ENCODE measurements at places on chromosomes 11 and 22. TPM values are rescaled to one million over a fixed set of nuclear protein-coding genes. Genes with fewer than 3 reads are reported as not detected.
A peak's percentile ranks its signal among the peaks of the same experiment; 100 is the strongest.

DNA sequence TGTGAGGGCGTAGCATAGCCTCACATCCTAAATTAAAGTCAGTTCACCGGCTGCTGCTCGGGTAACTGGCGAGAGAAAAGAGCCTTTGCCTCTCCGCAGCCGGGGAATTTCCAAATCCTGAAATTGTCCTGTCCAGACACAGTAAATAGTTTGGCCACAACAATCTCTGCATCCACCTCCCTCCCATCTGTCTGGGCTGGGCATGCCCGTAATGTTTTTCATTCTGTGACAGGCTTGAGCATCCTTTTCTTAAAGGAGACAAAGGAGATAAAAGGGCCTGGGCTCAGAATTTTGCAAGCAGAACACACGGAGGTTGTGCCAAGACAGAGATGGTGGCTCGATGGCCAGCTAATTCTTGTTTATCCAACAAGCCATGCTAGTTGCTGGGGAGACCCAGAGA is 19.2 kb upstream of the CBX6 start:
- no peak overlapping the region for H3K4me3 ChIP-seq
- H3K36me3 ChIP-seq, result no peaks in the 10 kb centered on the region
- peaks cover 10% of the 10 kb centered on the region for H3K27me3 ChIP-seq
- no peak for DNase-seq
- H3K4me1 ChIP-seq, result no peaks in the 10 kb centered on the region

FXYD2 gene
- total RNA-seq, result not detected

DNA sequence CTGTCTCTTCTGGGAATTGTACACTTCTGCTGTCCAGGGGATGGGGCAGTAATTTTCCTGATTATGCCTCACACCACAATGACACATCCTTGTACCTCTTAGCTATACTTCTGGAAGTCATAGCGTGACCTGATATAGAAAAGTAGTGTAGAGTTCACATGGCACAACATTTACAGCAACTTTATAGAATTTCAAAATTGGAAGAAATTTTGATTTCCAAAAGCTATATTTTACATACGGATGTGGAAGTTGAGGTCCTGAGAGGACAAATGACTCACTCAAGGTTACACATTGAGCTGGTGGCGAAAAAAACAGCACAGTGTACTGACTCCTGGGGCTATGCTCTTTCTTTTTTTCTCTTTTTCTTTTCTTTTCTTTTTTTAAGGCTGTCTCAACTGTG is 6.3 kb upstream of the CYP2R1 start:
- no peak overlapping the region for H3K4me3 ChIP-seq
- H3K4me1 ChIP-seq, result peaks cover 3% of the 10 kb centered on the region
- DNase-seq, result no peak
- no peak overlapping the region for H3K27ac ChIP-seq

DNA sequence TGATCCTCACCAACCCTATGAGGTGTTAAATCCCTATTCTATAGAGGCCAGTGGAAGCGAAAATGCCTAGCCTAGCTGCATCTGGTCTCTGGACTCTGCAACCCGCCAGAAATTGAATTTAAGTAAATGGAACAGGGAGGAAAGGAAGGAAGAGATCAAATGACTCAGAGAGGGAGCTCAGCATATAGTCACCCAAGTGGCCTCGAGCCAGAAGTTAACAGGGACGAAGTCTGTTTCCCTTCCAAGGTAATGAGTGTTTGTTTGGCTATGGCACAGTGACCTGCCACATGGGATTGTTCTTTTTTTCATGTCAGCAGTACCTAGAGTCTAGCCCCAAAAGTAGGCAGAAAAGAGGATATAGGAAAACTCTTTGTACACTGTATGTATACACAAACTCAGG is 66.3 kb downstream of the PAK1 start:
- H3K4me3 ChIP-seq, result no peak overlapping the region
- DNase-seq, result no peak
- H3K27ac ChIP-seq, result no peak overlapping the region
- H3K27me3 ChIP-seq, result no peaks in the 10 kb centered on the region
- H3K36me3 ChIP-seq, result no peaks in the 10 kb centered on the region

- H3K27me3 ChIP-seq, result no peaks in the 10 kb centered on the region
- H3K4me1 ChIP-seq, result peaks cover 26% of the 10 kb centered on the region
- no peak for DNase-seq
- H3K27ac ChIP-seq, result no peak overlapping the region
Observed at GRCh38 chr11:129427376-129427775, 51.7 kb downstream of the BARX2 start.

DNA sequence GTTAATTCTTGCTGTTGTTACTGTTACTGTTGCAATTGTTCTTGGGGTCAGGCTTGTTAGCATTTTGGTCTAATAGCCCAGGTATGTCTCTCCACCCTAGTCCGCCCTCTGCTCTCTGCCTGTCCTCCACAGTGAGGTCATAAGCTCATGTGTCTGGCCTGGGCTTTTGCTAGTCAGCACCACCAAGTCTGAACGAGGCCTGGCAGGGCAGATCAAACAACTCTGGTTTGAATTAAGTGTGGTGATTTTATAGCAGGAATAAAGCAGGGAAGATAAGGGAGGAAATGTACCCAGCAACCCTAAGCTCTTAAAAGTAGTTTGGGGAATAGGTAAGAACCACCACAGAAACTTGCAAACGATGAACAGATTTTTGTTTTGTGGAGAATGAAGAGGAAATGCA is 98.7 kb downstream of the ABTB2 start:
- H3K4me3 ChIP-seq, result no peak overlapping the region
- H3K27me3 ChIP-seq, result no peaks in the 10 kb centered on the region
- H3K36me3 ChIP-seq, result no peaks in the 10 kb centered on the region
- H3K4me1 ChIP-seq, result peaks cover 22% of the 10 kb centered on the region
- no peak overlapping the region for H3K27ac ChIP-seq
- no peak for DNase-seq

DNA sequence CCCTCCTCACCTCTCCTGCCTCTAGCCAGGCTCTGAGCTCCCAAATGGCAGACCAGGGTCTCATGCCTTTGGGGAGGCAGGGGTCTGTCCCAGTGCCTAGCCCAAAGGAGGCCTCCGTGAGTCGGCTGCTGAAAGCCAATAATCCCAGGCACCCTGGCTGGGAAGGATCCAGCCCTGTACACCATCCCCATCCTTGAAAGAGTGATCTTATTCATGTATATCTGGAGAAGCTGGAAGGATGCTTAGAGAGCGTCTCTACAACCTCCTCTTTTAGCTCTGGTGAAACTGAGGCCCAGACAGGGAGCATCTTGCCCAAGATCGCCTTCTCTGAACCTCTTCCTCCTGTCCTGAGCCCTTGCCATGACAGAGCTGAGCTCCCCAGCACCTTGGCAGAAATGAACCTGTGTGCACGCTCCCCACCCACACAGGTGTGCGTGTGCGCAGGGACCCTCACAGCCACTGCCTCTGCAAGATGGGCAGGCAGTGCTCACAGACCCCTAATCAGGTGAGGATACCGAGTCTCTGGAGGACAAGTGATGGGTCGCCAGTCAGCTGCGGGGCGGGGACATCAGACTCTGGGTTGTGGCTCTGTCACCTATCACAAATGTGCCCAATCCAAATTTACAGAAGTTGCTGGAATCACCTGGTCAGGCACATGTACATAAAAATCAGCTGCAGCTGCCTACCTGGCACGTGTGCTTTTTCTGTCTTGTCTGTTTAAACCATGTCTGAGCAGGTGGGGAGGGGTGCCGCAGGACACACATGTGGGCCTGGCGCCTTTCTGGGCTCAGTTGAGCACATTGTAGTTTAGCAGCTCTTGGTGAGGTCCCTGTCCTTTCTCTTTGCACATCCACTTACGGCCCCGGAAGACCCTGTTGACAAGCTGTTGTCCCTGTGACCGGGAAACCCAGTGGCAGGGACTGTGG is 49.3 kb upstream of the WNT7B start:
- H3K27me3 ChIP-seq, result no peaks in the 10 kb centered on the region
- H3K4me1 ChIP-seq, result peaks cover 18% of the 10 kb centered on the region
- no peaks in the 10 kb centered on the region for H3K36me3 ChIP-seq
- H3K27ac ChIP-seq, result peak overlapping the region; percentile 79
- H3K4me3 ChIP-seq, result peak overlapping the region; percentile 55

DNA sequence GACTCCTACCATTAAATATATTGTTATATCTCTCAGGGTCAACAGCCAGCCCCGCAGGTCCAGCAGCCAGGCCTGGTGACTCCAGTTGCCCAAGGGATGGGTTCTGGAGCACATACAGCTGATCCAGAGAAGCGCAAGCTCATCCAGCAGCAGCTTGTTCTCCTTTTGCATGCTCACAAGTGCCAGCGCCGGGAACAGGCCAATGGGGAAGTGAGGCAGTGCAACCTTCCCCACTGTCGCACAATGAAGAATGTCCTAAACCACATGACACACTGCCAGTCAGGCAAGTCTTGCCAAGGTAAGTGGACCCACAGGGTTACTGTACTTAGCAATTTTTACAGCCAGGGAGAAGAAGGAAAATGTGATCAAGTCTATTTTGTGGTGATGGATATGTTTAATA is 35.1 kb downstream of the EP300 start:
- no peak overlapping the region for H3K4me3 ChIP-seq
- DNase-seq, result no peak
- no peaks in the 10 kb centered on the region for H3K4me1 ChIP-seq
- H3K27ac ChIP-seq, result no peak overlapping the region
- no peaks in the 10 kb centered on the region for H3K27me3 ChIP-seq

DNA sequence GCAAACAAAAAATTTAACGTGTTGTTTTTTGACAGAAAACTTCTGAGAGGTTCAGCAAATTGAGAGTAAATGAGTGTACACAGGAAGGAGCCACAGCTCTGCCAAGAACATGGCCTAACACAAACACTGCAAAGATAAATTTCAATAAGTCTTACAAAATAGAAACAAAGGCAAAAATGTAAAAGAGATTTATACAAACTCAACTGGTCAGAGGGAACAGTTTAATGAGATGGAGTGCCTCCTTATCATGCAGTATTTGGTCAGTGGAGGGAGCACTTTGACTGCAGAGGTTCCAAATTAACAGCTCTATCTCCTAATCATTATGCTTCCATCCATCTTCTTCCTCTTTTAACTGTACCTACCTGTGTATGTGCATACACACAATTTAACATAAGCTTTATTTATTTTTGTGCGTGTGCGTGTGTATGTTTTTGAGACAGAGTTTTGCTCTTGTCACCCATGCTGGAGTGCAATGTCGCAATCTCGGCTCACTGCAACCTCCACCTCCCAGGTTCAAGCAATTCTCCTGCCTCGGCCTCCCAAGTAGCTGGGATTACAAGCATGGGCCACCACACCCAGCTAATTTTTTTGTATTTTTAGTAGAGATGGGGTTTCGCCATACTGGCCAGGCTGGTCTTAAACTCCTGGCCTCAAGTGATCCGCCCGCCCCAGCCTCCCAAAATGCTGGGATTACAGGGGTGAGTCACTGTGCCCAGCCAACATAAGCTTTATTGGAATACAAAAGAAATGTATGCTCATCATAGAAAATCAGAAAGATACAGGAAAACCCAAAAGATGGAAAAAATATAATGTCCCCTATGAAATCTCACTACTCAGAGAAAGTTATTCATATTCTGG is 111.9 kb downstream of the MRTFA start:
- no peak overlapping the region for H3K4me3 ChIP-seq
- DNase-seq, result no peak
- no peaks in the 10 kb centered on the region for H3K27me3 ChIP-seq
- H3K27ac ChIP-seq, result no peak overlapping the region
- peaks cover 12% of the 10 kb centered on the region for H3K4me1 ChIP-seq
- no peaks in the 10 kb centered on the region for H3K36me3 ChIP-seq

DNA sequence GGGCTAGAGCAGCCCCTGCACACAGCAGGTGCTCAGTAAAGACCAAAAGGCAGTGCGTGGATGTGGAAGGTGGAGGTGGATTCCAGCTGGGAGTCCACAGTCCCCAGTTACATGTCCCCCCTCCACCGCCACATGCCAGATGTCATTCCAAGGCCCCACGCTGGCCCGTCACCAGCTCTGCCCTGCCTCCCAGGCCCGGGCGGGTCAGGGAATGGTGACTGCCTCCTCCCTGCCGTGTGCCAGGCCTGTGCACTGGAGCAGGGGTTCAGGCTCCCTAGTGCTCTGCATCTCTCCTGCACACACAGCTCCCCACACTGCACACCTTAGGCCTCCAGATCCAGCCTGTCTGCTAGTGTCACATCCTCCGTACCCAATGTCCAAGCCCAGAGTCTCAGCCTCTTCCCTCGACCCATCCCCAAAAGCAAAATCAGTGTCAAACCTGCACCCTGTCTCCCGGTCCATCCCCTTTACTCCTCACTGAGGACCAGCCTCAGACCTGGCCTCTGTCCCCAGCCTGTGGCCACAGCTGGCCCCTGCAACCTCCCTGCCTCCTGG is 40.2 kb upstream of the PRODH start:
- no peaks in the 10 kb centered on the region for H3K36me3 ChIP-seq
- DNase-seq, result no peak
- H3K27ac ChIP-seq, result no peak overlapping the region
- H3K27me3 ChIP-seq, result no peaks in the 10 kb centered on the region
